ENCODE measurements at places on chromosomes 5 and 9.

DNA sequence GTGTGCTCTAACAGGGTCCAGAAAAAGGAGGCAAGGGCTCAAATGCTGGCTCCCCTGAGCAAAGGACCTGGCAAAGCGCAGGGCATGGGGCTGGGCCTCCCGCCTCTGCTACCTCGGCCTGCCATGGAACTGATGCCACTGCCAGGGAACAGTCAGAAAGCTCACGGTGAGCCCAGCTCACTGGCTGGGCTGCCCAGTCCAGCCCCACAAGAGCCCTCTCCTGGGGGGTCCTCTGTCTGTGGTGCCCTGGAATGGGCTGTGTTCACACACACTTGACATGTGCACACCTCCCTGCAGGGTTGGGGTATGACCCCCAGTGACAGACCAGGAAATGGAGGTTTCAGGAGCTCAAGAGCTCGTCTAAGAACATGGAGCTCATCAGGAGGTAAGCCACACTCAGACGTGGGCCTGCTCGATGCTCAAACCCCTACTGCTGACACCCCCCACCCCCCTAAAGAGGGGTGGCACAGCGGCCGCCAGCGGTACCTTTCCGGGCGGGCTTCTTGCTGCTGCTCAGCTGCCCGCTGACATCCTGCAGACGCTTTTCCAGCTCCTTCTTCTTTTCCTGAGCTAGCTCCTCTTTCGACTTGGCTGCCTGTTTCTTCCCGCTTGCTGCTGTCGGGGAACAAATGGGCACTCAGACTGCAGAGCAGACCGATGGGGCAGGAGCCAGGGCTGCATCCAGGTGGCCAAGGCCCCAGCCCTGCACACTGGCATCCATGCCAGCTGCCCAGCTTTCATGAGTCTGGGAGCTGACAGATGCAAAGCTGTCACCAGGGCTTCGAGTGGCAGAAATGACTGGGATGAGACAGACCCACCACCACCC, 9.1 kb downstream of the BRD3OS start:
- no peak for DNase-seq

DNA sequence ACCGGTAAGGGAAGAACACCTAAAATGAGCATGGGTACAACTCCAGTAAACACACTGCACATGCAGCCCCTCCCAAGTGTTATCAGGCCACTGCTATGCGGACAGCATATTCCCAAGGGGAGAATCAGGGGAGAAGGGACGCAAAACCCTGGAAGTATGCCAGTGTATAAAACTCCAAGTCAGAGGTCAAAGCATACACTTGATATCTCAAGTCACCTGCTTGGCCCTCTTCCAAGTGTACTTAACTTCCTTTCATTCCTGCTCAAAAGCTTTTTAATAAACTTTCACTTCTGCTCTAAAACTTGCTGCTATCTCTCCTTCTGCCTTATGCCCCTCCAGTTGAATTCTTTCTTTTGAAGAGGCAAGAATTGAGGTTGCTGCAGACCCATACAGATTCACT, 408.1 kb downstream of the HTR1A start:
- no peak for DNase-seq

- no peak for DNase-seq
Measured at GRCh38 chr9:98401140-98402018, 145.9 kb upstream of the TBC1D2 start.

GRCh38 chr9:131228988-131229387, 47.3 kb downstream of the FAM78A start:
- no peak for DNase-seq

DNA sequence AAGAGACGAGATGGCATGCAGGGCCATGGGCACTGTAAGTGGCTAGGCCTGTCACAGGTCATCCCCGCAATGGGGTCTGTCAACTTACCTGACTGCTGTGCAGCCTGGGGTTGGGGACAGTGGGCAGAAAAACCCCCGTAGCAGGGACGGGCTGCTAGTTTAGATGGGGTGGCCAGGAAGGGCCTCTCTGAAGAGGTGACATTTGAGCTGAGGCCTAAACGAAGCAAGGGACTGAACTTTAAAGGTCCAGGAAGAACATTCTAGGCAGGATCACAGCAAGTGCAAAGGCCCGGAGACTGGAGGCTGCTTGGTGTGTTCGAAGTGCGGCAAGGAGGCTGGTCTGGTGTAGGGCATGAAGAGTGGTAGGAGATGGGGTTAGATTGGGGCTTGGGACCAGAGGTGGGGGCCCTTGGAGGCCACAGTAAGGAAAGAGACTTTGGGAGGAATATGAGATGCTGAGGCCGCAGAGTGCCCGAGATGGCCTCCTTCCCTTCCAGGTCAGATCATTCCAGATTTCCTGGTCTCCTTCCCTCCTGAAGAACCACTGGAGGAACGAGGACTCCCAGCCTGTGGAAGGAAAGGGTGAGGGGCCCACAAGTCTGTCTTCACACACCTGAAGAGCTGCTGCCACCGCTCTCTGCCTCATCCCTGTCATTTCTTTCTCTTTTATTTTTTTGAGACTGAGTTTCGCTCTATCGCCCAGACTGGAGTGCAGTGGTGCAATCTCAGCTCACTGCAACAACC, 37.9 kb upstream of the SH3PXD2B start:
- no peak for DNase-seq

DNA sequence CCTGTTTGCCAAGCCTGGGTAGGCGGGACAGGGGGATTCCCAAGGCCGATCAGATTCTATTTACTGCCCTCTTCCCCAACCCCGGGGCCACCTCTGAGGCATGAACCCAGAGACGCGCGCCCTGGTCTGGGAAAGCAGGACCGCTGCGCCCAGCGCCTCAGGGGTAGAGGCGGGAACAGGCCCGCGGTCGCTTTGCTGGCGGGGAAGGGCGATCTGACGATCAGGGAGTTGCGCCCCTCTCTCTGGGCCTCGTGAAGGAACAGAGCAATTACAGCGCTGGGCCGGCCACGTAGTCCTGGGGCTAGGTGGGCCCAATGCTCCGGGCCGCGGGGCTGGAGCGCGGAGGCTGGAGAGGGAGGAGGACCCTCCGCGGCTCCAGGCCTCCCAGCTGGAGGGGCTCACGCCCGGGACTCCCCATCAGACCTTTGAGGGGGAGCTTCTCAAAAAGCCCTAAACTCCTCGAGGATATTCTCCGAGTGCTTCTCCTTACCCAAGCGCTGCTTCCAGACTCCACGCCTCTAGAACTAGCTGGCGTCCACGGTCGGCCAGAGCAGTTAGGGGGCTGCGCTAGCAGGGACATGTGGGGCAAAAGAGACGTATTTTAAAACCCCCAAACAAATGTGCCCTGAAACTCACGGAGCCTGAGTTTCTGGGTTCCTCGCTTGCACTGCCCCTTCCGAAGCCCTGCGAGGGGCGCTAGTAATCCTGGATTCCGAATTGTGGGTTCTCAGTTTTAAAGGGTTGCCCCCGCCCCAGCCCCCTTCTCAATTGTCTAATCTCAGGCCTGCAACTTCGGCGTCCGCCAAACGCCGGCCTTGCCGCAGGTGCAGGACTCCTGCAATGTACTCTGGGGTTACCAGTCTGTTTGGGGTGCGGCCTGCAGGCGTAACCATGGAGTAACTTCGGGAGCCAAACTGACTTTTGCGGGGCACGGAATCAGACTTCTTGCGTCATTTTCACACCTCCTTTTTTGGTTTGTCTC, 57.6 kb downstream of the TMEM174 start:
- DNase-seq: no peak

DNA sequence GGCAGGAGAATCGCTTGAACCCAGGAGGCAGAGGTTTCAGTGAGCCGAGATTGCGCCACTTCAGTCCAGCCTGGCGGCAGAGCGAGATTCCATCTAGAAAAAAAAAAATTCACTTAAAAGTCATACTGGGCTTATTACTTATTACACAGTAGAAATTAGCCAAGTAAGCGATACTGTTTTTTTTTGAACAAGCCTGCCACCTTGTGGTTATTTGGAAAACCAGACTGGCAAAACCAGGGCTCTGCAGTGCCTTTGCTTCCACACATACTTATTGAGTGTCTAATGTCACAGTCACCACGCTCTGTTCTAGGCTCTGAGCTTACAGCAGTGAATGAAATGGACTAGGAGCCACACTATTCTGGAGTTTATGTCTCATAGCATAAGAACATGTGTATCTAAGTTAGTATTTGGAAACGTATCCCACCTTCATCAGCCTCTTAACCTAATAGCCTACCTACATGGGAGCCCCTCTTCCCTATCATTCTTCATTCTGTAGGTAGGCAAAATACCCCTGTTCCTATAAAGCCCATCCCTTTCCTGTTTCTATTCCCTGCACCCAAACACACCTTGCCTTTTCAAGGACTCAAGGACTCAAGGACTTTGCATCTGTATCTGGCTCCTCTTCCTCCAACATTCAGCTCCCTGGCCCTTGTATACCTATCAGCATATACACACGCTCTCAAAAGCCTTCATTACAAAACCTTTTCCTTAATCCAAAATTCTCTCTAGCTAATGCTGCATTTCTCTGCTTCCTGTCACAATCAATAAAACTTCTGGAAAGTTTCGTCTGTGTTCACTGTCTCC, 13.9 kb upstream of the BASP1 start:
- no peak for DNase-seq

DNA sequence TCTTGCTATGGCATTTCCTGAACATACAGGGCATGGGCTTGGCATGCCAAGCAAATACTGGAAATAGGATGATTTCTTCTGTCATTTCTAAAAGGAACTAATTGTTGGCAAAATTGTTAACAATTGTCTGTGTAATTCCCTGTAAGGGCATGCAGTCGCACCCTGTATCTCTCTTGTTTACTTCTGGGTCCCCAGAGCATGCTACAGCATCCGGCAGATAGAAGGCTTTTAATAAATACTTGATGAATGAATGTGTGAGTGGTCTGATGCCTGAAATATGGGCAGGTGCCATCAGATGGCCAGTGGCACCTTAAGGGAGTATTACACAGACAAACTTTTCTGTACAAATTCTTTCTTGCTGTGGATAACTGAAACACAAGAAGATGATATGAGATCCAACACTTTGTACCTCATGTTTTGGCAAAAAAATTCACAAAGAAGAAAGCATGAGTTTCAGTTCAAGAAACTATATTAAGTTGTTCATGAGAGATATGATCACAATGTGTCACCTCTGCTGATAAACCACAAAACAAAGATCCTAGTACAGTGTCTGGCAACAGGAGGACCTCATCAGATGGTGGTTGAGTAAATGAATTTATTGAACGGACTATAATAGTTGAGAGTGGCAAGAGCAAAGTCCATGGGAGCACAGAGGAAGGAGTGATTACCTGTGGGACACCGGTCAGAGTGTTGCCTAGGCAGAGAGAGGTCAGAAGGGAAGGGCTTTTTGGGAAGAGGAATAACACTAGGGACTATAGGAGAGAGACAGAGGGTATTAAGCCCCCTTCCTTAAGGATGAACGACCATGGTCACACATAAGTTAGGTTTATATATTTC, 194.2 kb downstream of the ATP10B start:
- no peak for DNase-seq

Data from activated T-cell treated with anti-CD3 and anti-CD28 coated beads for 4 hours (primary cell).